Activated naive CD4-positive, alpha-beta T cell treated with anti-CD3 and anti-CD28 coated beads, Interleukin-2, amount 50 U/mL, for 16 hours (primary cell): ENCODE measurements at places on chromosomes 5 and 9.

- DNase-seq, result no peak
Observed at GRCh38 chr9:37582548-37583157, 6.5 kb upstream of the FBXO10 start.

- no peak for DNase-seq
Observed at GRCh38 chr5:136676685-136677084, 311.3 kb upstream of the TRPC7 start.

DNA sequence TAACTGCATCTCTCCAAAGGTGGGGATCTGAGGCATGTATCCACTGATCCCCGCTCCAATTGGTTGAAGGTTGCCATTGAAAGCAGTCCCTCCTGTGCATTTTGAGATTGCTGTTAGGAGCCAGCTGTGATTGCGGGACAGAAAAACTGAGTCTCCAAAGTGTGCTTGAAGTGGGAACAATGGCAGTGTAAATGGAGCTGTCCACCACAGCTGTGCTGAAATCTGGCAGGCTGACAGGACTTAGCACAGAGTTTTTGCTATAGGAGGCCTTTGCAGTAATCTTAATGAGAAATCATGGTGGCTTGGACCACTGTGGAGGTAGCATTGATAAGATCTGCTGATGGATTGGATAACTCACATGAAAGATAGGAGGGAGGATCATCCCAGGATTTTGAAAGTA lies 3.3 kb downstream of the RNF20 start:
- no peak for DNase-seq

GRCh38 chr5:43663916-43664315 lies 60.9 kb downstream of the NNT start:
- no peak for DNase-seq
